Psoas muscle (tissue), 8 donors: ENCODE measurements at places on chromosomes 6 and 20. TPM values are rescaled to one million over a fixed set of nuclear protein-coding genes. Genes with fewer than 3 reads are reported as not detected.

The TMC2 gene
- 0.04 TPM for polyA plus RNA-seq

The RIMS1 gene
- polyA plus RNA-seq, result 0.18 TPM

The PLA2G7 gene
- polyA plus RNA-seq, result 0.03 TPM

The HEY2 gene
- polyA plus RNA-seq, result 4.2 TPM

The COQ3 gene
- polyA plus RNA-seq, result 19.1 TPM

The LSM2 gene
- polyA plus RNA-seq, result 44.2 TPM

The BTNL2 gene
- polyA plus RNA-seq, result not detected

The TRERF1 gene
- 0.21 TPM for polyA plus RNA-seq

The TUBB2B gene
- polyA plus RNA-seq, result 3.4 TPM

The LZTS3 gene
- polyA plus RNA-seq, result 4.1 TPM

The MYL9 gene
- 33.7 TPM for polyA plus RNA-seq

The WTAP gene
- 284 TPM for polyA plus RNA-seq

The EEF1A2 gene
- 1,898 TPM for polyA plus RNA-seq

The FGD2 gene
- 0.75 TPM for polyA plus RNA-seq

The VGLL2 gene
- polyA plus RNA-seq, result 27.4 TPM

The CLVS2 gene
- polyA plus RNA-seq, result not detected

The SEMG1 gene
- polyA plus RNA-seq, result not detected

The PTK6 gene
- not detected for polyA plus RNA-seq

The ZNF335 gene
- polyA plus RNA-seq, result 7.2 TPM

The CRISP3 gene
- 0.04 TPM for polyA plus RNA-seq

The TNXB gene
- 13.6 TPM for polyA plus RNA-seq

The ABHD12 gene
- 7.9 TPM for polyA plus RNA-seq

The PNLDC1 gene
- polyA plus RNA-seq, result 0.09 TPM

The CGA gene
- 3.8 TPM for polyA plus RNA-seq

The PDYN gene
- not detected for polyA plus RNA-seq

The TSHZ2 gene
- 0.39 TPM for polyA plus RNA-seq

The GLYATL3 gene
- polyA plus RNA-seq, result not detected

The RAD21L1 gene
- not detected for polyA plus RNA-seq

The GTSF1L gene
- not detected for polyA plus RNA-seq

The ADGB gene
- polyA plus RNA-seq, result not detected

The LPA gene
- polyA plus RNA-seq, result not detected

The CRIP3 gene
- polyA plus RNA-seq, result 0.09 TPM

The PRR18 gene
- not detected for polyA plus RNA-seq

The B3GALT4 gene
- 1.8 TPM for polyA plus RNA-seq

The PBOV1 gene
- not detected for polyA plus RNA-seq

The DDX43 gene
- polyA plus RNA-seq, result 0.10 TPM

The COL9A3 gene
- 0.51 TPM for polyA plus RNA-seq

The TRAPPC3L gene
- polyA plus RNA-seq, result 0.06 TPM

The MAFB gene
- 14.1 TPM for polyA plus RNA-seq

The BACH2 gene
- 1.00 TPM for polyA plus RNA-seq
